ENCODE measurements at places on chromosomes 7 and 10. TPM values are rescaled to one million over a fixed set of nuclear protein-coding genes. Genes with fewer than 3 reads are reported as not detected.

Gene EIF4EBP2
- 91.6 TPM for total RNA-seq

- DNase-seq, result no peak
These were observed 39.0 kb upstream of the KIF5B start for GRCh38 chr10:32095116-32095733.

DNA sequence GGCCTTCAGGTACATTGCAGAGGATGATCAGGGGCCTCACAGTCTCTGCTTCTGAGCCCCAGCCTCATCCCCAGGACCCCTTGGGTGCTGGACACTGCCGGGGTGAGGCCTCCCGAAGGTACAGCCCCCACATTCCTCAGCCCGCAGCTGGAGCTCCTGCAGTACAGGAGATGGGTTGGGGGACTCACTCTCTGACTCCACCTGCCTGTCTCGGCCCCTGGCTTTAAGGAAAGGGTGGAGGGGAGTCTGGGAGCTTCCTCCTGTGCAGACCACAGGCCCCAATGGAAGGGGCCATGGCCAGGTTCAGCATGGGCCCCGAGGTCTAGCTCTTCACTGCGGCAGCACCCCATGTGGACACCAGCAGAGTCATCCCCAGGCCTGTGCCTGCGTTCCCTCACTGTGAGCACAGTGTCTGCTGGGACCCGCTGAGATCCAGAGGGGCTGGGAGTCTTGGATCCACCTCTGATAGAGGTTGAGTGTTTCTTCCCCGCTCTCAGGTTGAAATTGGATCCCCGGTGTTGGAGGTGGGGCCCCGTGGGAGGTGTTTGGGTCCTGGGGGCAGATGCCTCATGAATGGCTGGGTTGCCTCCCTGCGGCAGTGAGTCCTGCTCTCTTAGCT lies 99.9 kb downstream of the PRKAG2 start:
- no peak for DNase-seq

DNA sequence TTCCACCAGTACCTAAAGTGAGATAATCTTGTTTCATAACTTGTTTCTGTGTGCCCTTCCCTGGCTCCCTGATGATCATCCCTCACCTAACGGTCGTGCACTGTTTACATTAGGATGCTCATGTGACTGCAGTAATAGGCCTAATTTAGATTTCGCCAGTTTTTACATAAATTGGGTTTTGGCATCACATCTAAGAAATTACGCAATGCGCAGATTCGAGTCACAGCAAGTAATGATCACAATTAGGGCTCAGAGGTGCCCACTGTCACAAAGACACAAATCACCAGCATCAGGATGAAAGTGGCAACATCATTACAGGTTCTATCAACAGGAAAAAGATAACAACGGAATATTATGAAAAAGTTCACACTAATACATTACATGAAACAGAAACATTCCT lies 94.7 kb downstream of the LARP4B start:
- no peak for DNase-seq

DNA sequence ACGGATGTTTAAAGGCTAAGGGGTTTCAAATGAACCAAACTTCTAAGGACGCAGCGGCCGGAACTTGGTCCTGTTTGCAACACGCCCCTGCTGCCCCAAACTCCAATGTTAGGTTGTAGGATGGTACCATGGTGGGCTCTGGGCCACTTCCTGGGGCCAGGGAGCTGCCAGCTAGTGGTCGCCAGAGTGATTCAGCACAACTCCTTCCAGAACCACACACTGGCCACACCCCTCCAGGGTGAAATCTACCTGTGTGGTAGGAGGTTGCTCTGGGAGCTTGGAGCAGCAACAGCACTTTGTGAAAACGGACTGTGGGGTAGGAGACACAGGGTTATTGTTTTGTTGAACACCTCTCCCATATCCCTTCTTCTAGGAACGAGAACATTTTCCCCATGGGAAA lies 161.1 kb downstream of the FANK1 start:
- DNase-seq, result no peak

- peak; percentile 41 for DNase-seq
These were observed 60.5 kb downstream of the PWWP2B start for GRCh38 chr10:132457328-132458070.

DNA sequence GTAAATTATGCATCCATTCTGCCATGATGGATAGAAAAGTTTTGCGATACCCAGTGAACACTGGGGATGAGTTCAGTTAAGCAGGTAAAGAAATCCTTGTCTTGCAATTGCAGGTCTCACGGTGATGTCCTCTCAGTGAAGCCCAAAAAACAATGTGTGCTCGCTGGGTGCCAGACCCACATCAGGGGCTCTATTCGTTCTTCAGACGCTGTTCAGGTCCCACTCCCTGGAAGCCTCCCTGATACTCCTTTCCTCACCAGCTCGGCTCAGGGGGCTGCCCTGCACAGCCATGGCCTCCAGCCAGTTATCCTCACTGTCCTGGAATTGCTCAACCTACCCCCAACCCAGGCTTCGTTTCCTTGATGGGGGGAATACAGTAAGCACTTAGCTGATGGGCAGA lies 323.5 kb downstream of the ADARB2 start:
- no peak for DNase-seq

GRCh38 chr7:128151635-128152034 lies 89.4 kb upstream of the LEP start:
- DNase-seq, result no peak

- DNase-seq, result no peak
These were observed 20.4 kb upstream of the INSYN2A start for GRCh38 chr10:127216786-127217185.
